Epithelial cell of proximal tubule (primary cell): ENCODE measurements at places on chromosomes 7 and 10. TPM values are rescaled to one million over a fixed set of nuclear protein-coding genes. Genes with fewer than 3 reads are reported as not detected.

DNA sequence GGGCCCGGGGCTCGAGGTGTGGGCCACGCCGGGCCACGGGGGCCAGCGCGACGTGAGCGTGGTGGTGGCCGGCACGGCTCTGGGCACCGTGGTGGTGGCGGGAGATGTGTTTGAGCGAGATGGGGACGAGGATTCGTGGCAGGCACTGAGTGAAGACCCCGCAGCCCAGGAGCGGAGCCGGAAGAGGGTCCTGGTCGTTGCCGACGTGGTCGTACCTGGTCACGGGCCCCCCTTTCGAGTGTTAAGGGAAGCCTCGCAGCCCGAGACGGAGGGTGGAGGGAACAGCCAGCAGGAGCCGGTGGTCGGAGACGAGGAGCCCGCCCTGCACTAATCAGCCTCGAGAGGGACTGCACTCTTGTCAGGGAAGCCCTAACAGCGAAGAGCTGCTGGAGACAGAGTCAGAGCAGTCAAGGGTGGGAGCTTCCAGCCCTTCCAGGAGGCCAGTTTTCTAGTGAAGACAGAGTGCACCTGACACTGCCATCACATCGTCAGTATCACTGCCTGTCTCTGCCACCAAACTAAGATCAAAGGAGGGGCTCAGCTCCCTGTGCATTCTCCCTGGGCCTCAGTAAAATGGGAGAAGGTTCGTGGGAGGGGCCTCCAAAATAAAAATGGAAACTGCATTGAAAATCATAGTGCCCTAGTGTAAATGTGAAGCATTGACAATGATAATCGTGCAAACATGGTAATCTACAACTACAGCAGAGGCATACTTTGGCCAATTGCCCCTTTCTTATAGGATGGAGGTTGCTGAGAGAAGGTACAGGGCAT, 1.3 kb downstream of the MBLAC1 start:
- no peak for DNase-seq

DNA sequence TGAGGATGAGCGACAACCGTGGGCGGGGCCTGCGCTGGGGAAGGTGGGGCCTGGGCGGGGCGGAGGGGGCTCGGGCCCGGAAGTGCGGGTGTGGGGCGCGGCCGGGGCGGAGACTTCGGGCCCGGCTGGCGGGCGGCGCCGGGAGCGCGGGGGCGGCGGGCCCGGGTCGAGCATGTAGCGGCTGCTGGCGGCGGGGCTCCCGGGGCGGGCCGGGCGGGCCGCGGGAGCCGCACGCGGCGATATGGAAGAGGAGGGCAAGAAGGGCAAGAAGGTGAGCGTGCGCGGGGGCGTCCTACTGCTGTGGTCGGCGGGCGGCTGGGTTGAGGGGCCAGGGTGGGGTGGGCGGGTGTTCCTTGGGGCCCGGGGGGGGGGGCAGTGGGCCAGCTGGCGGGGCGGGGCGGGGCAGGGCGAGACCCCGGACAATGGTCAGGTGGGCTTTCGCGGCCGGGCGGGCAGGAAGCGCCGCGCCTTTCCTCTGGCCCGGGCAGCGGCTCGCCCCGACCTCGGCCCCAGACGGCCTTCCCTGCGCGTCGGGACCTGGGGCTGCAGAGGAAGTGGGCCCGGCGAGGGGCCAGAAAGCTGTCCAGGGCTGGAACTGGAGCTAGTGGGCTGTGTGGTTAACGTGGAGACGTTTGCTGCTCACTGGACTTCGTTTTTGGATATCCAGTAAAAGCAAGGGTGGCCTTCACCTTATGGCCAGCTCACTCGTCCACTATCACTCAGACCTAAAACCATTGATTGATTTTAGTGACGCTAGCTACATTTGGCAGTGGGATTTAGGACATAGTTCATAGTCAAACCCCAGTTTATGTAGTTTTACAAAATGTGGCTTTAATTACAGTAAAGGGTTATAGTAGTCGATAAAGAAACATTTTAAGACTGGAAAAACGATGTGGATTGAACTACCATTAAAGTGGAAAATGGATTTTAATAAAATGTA, at the start of gene CCM2:
Gene CCM2, plus strand, starts transcription at position 109 of the 940 bp plus-strand sequence. Its CDS starts 133 bp downstream, at position 242.
- DNase-seq = no peak

DNA sequence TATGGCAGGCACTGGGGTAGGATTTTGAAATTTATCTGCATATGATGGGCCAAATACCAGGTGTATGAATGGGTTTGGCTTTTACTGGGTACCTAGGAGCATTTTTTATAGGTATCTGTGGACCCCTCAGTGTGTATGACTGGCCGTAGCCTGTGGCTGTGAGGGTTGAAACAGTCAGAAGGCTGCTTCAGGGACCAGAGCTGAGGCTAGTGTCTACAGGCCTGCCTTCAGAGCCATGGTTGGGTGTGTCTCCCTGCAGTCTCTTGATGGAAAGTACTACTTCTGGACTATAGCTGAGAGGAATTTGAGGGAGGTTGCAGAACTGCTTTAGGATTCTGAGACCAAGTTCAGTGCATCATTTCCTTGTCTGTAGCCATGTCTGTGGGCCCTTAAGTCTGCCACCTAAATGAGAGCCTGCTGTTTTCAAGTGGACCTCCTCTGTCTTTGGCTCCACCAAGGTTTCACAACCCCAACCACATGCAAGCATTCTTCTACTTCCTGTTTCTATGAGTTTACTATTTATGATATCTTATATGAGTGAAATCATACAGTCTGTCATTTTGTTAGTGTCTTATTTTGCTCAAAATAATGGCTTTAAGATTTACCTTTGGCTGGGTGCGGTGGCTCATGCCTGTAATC, 19.9 kb upstream of the ZNF138 start:
- no peak for DNase-seq

GRCh38 chr10:99617696-99618095, 2.5 kb downstream of the SLC25A28 start:
- no peak for DNase-seq

GRCh38 chr7:82335927-82336326, 107.7 kb downstream of the CACNA2D1 start:
- no peak for DNase-seq

DNA sequence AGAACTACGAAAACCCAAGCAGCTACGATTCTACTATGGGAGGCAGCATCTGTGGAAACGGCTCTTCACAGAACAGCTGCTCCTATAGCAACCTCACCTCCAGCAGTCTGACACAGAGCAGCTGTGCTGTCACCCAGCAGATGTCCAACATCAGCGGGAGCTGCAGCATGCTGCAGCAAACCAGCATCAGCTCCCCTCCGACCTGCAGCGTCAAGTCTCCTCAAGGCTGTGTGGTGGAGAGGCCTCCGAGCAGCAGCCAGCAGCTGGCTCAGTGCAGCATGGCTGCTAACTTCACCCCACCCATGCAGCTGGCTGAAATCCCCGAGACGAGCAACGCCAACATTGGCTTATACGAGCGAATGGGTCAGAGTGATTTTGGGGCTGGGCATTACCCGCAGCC, 81.6 kb upstream of the SAMD8 start:
- DNase-seq = no peak

DNA sequence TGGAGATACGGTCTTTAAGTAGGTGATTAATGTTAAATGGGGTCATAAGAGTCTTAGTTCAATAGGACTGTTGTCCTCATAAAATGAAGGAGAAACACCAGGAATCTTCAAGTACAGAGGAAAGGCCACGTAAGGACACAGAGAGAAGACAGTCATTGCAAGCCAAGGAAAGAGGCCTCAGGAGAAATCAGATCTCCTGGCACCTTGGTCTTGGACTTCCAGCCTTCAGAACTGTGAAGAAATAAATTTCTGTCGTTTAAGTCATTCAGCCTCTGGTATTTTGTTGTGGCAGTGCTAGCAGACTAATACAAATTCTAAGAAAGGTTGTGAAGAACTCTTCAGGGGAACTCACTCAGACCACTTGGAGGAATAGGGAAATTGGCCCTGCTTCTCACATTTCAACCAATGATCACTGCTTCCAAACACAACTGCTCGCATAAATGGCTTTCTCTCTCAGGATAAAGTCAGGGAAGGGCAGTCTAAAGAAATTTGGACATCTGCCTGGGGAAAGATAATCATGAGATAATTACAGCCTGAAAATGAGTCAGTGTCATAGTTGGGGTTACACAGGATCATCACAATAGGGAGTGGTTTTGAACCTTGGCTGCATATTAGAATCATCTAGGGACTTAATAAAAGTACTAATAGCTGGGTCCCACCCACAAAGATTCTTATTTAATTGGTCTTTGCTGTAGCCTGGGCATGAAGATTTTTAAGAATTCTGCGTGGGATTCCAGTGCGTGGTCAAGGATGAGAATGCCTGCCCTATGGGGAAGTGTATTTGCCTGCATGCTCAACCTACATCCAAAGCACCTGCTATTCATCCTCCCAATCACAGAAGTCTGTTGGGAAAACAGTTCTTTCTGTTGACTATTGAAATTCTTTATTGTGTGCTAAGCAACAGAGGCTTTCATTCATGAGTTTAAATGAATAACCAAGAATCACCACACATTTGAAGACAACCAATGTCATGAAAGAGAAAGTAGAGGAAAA, 310.6 kb upstream of the PLXDC2 start:
- DNase-seq = no peak

GRCh38 chr10:60444494-60445064, 54.9 kb upstream of the ANK3 start:
- no peak for DNase-seq

GRCh38 chr10:6607778-6608177, 27.7 kb upstream of the PRKCQ start:
- DNase-seq = no peak

- no peak for DNase-seq
Observed at GRCh38 chr7:135761751-135762488, 13.3 kb upstream of the FAM180A start.

- no peak for DNase-seq
Observed at GRCh38 chr7:92781117-92781720, 55.2 kb downstream of the CDK6 start.

DNA sequence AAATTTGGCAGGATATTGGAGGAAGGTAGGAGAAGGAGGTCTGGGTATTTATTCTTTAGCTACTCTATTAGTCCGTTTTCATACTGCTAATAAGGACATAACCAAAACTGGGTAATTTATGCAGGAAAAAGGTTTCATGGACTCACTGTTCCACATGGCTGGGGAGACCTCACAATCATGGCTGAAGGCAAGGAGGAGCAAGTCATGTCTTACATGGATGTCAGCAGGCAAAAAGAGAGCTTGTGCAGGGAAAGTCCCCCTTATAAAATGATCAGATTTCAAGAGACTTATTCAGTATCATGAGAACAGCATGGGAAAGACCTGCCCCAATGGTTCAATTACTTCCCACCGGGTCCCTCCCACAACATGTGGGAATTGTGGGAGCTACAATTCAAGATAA, 1.9 kb upstream of the INMT start:
- DNase-seq = no peak

- DNase-seq = no peak
Observed at GRCh38 chr7:81725003-81725811, 44.6 kb downstream of the HGF start.

DNA sequence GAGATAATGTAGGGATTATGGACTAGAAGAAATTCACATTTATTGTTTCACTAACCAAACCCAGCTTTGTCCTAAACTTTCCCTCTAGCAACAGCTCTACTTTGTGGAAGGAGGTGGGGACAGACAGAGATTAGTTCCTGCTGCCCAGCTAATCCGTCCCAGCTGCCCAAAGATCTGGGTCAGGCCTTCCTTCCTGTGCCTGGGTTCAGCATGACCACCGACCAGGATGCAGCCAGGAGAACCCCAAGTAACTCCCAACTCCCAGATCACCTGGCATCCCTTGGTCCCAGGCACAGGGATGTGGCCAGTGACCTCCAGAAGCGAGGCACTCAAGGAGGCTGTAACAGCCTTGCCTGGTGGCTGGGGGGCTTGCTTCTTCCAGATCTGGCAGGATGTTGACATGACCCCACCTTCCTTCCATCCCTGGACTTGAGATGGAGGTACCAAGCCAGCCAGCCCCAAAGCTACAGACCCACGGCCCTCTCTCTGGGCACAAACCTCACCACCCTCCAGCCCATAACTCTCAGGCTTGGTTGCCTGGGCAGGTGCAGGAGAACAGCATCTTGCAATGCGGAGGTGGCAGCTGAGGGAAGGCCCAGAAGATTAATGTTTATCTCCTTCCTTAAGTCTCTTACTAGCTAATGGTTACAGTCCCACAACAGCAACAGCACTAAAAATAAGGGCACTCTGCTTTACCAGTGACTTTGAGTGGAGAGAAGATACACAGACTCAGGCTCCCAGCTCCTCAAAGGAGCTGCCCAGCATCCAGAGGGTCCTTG, 11.1 kb downstream of the CAMK2G start:
- no peak for DNase-seq

DNA sequence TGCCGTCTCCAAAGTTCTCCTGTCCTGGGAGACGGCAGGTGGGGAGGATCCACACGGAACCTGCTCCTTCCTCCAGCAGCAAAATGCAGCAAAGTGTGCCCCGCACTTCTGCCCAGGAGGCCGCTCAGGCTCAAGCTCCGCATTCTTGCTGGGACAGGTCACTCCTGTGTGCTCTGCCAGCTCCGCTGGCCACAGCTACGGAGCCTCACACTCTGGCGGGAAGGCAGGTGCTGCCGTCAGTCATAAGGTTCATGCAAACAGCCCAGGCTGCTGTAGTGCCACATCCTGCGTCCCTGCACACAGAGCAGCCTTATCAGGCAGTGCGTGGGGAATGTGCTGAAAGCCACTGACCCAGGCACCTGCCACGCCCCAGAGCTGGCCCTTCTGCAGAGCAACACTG, 22.4 kb downstream of the ADGRA1 start:
- no peak for DNase-seq

- no peak for DNase-seq
Observed at GRCh38 chr10:2575460-2575859, 491.9 kb upstream of the PFKP start.

DNA sequence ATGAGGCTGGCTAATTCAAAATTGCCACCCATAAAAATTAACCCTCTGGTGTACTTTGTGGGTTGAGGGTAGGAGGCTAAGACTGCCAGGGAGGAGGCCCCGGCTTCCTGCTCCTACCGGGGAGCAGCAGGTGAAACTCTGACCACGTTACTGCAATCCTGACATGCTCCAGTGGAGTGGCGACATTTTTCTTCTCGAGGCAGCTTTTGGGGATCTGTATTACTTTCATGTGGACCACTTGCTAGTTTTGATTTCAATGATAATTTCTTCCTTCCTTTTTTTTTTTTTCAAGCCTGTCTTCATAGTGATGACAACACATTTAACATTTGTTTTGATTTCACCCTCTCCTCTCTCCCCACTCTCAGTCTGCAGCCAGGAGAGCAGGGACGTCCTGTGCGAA, 14.6 kb downstream of the GATA3 start:
- DNase-seq = no peak

DNA sequence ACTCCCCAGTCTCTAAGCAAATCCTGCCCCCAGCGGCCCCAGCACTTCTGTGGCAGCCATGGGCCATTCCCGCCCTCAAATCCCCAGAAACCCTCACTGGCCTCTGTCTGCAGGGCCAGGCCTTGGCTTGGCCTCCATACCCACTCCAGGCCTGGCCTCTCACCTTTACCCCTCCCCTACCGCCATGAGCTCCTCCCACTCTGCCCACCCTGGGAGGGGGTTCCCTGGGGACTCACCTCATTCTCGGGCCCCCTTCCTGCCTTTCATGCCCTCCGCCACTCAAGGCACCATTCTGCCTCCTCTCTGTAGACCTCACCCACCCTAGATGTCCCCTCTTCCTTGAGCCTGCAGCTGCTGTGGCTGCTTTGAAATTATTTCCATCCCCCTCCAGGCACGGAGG, 41.0 kb downstream of the PRF1 start:
- DNase-seq = no peak

GRCh38 chr7:41323806-41324205, 379.1 kb downstream of the INHBA start:
- DNase-seq = no peak

Gene AKR1C1
- 1.0 and 1.6 TPM in 2 replicates for total RNA-seq

Gene DGKB
- total RNA-seq = 0.69 TPM in 1 of 2 replicates, not detected in the other

Gene TUBB8
- total RNA-seq = 0.29 and 2.1 TPM in 2 replicates

Gene DLX5
- total RNA-seq = not detected in 2 replicates

Gene EIF5AL1
- total RNA-seq = 0.35 and 0.43 TPM in 2 replicates

Gene TDRD1
- not detected in 2 replicates for total RNA-seq
